ENCODE measurements at places on chromosomes 7 and 10.
A peak's percentile ranks its signal among the peaks of the same experiment; 100 is the strongest.

DNA sequence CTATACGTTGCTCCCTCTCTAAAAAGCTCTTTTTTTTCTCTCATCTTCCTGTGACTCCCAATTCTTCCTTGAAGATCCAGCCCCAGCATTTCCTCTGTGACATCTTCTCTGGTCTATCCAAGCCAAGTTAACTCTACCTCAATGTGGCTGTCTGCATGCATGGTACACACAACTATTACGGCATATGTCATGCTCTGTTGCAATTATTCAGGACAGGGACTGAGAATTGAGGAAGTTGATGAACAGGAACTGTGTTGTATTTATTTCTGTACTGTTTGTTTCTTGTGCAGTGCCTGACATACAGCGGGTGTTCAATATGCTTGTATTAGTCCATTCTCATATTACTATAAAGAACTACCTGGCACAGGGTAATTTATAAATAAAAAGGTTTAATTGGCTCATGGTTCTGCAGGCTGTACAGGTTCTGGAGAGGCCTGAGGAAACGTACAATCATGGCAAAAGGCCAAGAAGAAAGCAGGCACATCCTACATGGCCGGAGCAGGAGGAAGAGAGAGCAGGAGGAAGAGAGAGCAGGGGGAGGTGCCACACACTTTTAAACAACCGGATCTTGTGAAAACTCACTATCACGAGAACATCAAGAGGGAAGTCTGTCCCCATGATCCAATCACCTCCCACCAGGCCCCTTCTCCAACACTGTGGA is 6.3 kb downstream of the TRPV5 start:
- DNase-seq, result no peak

- no peak for DNase-seq
Observed at GRCh38 chr7:96284835-96285234, 37.1 kb downstream of the SLC25A13 start.

DNA sequence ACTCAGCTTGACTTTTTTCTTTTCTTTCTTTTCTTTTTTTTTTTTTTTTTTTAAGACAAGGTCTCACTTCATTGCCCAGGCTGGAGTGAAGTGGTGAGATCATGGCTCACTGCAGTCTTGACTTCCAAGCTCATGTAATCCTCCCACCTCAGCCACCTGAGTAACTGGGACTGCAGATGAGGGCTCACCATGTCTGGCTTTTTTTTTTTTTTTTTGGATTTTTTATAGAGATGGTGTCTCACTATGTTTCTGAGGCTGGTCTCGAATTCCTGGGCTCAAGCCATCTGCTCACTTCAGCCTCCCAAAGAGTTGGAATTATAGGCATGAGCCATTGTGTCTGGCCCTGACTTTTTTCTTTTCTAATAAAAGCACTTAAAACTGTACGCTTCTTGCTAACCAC is 358.2 kb upstream of the IGFBP3 start:
- DNase-seq, result no peak

DNA sequence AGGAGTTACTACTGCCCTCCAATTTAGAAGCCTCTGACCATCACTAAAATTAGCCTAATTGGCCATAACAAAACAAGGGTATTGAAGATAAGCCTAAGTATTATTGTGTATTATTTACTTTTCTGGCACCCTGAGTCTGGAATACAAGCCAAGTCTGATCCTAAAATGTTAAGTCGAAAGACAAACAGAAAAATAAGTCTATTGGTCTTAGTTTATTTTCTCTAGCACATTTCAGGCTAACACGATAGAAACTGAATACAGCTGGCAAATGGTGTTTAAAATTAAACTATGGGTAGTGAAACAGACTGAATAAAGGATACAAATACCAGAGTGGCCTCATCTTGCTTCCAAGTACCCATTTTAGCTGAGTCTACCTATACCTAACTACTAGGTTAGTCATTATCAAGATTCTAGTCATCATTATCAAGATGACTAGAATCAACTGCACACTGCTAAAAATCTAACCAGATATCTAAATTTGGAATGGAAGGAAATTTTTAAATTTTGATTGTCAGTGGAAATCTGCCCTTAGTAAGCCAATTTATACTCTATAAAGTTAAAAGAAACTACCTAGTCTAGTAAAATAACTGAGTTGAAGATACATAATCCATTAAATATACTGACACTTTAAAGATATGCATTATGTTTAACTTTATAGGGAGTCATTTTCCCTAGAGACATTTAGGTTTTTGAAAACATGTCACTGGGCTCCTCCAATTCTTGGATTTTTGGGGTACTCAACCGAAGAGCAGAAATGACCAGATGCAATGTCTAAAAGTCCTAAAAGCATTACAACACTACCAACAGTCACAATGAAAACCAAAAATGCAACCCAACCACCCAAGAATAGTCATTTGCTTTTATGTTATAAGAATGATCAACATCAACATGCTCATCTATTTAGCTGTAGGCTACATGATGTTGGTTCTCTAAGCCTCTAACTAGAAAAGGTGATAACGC is 80.9 kb downstream of the NT5C2 start:
- no peak for DNase-seq

GRCh38 chr7:112157072-112157471 is 49.1 kb downstream of the DOCK4 start:
- DNase-seq, result no peak

GRCh38 chr7:123292227-123292626 is 92.5 kb upstream of the SLC13A1 start:
- DNase-seq, result no peak

DNA sequence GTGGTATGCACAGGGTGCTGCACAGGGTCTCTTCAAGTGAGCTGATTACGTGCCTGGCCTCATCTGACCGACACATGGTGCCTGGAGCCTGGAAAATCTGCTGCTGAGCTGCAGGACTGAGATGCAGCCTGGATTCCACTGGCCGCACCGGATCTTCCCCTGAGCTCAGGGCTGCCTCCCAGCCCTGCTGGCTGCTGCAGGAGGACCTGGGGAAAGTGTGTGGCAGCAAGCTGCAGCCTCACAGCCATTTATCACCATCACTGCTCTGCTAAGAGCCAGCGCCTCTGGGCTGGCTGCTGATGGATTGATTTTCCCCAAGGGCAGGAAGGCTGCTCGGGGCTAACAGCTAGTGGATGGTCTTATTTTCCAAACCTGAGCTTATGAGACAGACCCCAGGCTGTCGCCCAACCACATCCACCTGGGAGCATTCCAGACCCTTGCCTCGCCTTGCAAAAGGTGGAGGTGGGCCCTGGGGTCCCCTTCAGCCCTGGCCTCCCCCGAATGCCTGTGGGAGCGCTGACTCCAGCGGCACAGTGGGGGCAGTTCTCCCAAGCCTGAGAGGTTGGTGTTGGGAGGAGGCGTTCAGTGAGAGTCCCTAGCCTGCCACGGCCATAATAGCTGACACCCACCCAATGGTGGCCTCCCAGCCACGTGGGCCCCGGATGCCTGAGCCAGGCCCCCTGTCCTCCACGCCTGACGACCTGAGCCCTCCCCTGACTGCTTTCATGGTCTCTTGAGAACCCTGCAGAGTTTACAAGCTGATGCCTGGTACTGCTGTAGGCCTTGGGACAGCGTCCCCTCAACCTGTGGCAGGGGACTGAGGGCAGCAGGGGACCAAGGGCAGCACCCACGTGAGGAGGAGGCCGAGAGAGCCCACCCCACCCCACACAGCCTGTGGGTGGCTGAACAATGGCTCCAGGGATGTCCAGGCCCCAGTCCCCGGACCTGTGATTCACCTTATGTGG is 38.2 kb downstream of the STK32C start:
- peak; percentile 19 for DNase-seq

GRCh38 chr10:97974100-97974499 is 56.3 kb downstream of the CRTAC1 start:
- no peak for DNase-seq

DNA sequence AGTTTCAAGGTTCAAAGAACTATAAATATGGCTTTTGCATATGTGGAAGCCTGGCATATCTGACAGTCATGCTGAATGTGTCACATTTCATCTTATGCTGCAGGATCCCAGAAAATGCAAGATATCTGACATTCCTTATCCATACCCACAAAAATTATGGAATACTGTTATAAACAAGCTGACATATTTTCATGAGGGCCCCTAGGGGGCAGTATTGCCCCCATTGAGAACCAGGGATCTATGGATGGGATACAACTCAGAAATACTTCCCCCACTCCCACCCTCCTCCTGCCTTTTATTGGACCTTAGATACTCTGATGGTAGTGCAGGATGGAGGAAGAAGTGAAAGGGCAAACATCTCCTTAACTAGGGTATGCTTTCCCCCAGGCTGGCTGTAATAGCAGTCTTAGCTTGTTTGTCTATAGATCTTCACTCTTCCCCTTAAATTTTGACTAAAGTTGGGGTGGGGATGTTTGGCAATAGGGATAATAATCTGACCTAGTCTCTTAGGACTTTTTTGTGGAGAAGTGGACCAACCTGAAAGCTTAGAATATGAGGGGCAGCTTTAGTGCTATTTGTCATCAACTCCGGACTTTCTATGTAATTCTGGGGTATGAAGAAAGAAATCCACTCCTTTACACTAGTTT is 3.5 kb upstream of the GNGT1 start:
- DNase-seq, result no peak

DNA sequence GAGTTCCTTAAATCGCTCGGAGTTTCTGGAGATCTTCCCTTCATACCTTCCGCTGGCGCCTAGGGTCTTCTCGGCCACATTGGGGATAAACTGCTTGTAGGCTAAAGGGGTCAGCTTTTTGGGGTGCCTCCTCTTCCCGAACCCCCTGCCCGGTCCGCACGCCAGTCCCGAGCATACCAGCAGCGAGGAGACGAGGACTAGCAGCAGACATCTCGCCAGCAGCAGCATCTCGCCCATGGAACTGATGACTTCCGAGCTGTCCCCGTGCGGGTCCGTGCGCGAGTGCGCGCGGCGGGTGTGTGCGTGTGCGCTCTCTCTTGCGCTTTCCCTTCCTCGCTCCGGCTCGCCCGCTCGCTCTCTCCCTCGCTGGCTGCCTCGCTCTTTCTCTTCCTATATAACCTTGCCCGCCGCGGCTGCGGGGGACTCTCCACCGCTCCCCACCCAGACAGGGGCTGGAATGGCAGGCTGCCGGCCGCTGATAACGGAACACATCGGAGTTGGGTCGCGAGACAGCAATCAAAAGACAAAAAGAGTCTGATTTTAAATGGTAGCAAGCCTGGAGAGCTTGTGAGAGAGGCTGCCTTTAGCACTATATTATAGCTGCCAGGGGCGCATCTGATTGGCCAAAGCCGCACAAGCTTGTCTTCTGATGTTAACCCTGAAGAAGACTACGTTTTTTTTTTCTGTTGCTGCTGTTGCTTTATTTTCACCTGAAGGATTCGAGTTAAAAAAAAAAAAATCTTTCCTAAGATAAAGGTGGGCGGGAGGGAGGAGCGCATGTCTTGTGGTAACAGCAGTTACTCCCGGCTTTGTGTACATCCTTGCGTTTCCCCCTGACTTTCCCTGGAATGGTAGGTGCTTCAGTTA is at the start of gene SHH:
TSS of gene SHH (minus strand) at position 569 of the 867 bp plus-strand sequence. CDS start at position 228, 341 bp downstream.
- DNase-seq, result peak; percentile 37

GRCh38 chr10:7388602-7389001 is 22.2 kb downstream of the SFMBT2 start:
- DNase-seq, result no peak

DNA sequence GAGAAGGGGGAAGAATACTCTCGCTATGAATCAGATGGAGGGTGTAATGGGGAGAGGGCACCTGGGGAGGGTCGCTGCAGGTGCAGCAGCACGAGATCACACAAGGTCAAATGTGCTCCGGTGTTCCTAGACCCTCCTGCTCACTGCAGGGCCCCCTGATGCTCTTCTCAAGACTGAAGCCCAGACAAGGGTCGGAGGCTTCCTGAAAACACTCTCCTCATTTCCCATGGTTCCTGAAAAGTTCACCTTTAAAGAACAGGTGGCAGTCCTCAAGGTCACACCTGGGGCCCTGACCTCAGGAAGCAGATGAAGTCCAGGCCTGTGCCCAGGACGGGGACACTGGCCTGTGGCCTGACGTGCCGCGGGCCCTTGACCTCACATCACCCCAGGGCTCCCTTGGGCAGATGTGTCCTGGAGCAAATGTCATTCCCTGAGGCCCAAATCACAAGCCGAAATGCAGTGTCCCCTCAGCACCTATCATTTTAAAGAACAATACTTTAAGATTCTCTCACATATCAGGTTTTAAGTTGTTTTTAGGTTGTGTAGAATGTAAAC is 289.8 kb downstream of the GLRX3 start:
- DNase-seq, result no peak

- DNase-seq, result no peak
Observed at GRCh38 chr10:60283397-60283796, 106.3 kb downstream of the ANK3 start.

- DNase-seq, result peak; percentile 52
Observed at GRCh38 chr10:132363921-132364593, 32.1 kb downstream of the LRRC27 start.

DNA sequence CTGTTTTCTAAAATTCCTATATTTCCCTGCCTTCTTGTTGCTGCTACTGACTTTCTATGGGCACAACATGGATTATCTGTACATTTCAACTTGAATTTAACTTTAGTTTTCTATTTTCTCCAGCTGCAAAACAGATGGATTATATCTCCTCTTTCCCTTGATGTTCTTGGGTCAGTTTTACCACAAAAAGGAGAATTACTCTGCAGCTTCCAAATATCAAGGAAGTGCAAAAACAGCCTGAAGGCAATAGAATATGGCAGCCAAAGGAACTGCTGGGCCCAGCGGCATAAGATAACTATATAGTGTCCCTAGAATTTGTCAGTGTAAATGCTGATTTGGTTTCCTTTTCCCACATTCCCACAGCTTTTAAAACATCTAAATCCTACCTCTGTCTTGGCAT is 29.1 kb downstream of the CPED1 start:
- DNase-seq, result no peak

DNA sequence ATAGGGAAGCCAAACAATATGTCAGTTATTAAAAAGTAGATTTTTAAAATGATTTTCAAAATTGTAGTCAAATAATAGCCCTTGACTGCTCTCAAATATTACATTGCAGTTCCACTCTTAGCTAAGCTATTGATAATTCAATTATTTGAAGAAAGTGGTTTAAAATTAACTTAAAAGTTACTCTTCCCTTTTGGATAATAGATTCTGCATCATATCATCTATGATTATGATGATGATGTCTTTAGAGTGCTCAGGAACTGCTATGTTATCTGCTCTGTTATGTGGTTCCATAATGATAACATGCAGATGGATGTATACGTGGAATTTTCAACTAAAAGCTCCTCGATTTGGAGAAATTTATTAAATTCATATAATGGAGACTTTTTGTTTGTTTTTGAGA is 110.0 kb downstream of the ADAM22 start:
- DNase-seq, result no peak

GRCh38 chr7:102967798-102968197 is 55.0 kb downstream of the LRRC17 start:
- DNase-seq, result no peak

DNA sequence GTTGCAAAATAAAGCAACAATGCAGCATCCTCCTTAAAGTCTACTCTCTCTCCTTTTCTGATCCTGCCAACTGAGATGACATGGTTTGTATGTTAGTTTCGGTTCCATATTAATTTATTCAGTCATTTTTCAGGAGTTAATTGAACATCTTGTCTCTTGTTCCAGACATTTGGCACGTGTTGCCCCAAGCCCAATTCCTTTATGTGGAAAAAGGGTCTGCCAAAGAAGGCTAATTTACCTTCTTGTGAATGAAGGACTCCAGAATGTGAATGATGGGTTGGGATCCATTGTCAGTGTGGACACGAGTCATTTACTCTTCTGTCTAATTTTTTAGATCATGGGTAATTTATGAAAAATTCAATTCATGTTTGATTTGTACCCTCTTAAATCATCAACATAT is 350.9 kb upstream of the LRGUK start:
- DNase-seq, result no peak
